GM12878 (cell line): ENCODE measurements at places on chromosomes 13 and 19. TPM values are rescaled to one million over a fixed set of nuclear protein-coding genes. Genes with fewer than 3 reads are reported as not detected.
A peak's percentile ranks its signal among the peaks of the same experiment; 100 is the strongest.

DNA sequence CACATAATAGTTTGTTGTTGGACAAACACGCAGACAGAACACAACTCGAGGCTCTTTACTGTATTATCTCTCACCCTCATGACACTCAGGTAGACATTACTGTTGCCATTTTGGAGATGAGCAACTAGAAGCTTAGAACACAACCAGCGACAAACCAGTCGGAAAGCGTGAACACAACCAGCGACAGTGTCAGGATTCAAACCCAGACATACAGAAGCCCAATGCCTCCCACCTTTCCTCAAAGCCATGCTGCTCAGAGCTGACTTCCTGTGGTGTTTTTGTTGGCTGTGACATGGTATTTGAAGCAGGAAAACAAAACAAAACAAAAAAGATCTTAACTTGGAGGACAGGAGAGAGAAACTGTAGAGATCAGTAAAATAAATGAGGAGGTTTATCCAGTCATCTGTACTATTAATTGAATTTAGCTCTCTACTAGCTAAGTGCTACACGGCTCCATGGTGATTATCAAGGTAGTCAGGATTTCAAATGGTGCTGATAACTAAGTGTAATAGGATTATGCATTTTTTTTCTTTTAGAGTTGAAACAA lies 92.1 kb downstream of the STARD13 start:
- DNase-seq = no peak

DNA sequence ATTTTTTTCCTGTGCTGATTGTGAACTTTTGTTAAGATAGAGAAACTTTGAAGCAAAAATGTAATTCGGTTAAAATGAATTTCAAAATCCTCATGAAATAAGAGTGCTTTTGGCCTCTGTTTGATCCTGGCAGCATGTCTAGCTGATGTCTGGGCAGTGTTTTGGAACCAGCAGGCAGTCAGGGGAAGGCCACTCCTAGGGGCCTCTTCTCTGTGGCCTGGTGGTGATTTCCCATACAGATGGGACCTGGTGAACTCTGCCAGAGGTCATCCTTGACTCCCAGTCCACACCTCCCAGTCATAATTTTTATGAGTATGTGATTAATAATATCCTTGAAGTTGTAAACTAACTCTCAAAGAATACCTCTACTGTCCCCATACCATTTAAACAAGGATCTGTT lies 226.6 kb downstream of the PCCA start:
- DNase-seq = no peak

- DNase-seq = no peak
Measured at GRCh38 chr19:13984875-13985741, 21.0 kb downstream of the RFX1 start.

- DNase-seq = no peak
Measured at GRCh38 chr19:49889038-49889686, 7.5 kb downstream of the IL4I1 start.

DNA sequence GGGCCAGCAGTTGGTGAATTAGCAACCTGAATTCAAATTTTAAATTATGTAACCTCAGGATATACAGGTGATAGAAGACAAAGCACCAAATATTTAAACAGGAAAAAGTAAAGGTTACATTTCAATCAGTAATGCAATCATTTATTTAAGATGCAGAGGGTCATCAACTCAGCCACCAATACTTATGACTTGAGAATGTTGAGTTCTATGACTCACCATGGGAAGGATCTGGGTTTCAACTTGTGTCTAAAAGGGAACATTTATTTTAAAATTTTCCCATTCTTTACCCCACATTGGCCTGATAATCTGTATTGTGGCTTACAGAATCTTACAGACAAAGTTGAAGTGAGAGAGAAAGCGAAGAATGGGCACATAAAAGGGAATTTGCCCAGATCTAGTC lies 418.0 kb downstream of the NDFIP2 start:
- DNase-seq = no peak

GRCh38 chr13:93227878-93228642 lies 1.5 kb downstream of the GPC6 start:
- no peak for DNase-seq

DNA sequence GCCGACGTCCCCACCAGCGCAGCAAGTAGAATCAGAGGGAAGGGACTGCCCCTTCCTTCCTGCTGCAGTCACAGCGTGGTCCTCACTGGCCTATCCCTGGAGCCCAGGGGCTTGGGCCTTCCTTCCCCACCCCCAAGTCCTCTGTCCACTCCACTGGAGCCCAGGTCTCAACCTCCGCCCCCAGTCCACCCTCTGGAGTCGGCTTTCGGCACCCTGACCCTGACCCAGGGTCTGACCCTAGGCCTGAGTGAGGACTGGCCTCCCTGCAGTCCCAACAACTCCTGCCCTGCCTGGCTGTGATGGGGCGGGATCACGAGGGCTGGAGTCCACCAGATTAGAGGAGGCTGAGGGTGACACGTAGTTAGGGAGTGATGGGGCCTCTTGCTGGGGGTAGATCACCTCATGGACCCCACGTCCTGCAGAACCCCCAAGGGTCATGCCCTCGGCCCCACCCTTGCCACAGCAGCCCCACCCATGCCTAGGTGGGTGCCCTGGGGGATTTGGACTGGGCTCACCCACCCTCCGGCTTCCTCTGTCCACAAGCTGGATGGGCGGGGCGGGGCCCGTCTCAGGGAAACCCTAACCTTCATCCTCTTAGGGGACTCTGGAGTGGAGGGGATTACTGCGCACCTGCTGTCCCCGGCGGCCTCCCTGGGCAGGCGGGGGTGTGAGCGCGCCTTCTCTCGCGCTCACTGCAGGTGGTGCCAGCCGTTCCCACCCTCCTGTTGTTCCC lies 3.8 kb downstream of the RAX2 start:
- no peak for DNase-seq

GRCh38 chr19:28171983-28172382 lies 1041.0 kb downstream of the UQCRFS1 start:
- no peak for DNase-seq

GRCh38 chr13:111361873-111362648 lies 41.6 kb downstream of the TEX29 start:
- DNase-seq = no peak

- DNase-seq = no peak
Measured at GRCh38 chr13:35871561-35871960, 259.6 kb downstream of the DCLK1 start.

GRCh38 chr19:16266586-16266942 lies 58.1 kb upstream of the KLF2 start:
- DNase-seq = no peak

- no peak for DNase-seq
Measured at GRCh38 chr13:94657167-94657566, 55.2 kb downstream of the SOX21 start.

DNA sequence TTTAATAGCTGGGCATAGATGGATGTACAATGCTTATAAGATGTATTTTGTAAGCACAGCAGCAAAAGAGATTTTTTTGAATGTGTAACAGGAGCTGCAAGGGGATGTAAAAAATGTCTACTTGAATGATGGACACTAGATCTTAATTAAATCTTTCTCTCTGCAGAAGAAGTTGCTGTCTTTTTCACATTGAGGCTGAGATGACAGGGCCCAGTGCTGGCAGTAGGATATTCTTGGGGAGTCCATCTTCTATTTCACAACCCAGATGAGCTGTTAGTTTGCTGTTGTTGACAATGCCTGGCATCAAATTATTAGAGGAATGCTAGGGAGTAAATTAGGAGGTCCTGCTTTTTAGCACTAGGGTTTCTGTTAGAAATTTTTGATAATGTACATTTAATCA lies 698.7 kb downstream of the SLITRK5 start:
- DNase-seq = no peak

DNA sequence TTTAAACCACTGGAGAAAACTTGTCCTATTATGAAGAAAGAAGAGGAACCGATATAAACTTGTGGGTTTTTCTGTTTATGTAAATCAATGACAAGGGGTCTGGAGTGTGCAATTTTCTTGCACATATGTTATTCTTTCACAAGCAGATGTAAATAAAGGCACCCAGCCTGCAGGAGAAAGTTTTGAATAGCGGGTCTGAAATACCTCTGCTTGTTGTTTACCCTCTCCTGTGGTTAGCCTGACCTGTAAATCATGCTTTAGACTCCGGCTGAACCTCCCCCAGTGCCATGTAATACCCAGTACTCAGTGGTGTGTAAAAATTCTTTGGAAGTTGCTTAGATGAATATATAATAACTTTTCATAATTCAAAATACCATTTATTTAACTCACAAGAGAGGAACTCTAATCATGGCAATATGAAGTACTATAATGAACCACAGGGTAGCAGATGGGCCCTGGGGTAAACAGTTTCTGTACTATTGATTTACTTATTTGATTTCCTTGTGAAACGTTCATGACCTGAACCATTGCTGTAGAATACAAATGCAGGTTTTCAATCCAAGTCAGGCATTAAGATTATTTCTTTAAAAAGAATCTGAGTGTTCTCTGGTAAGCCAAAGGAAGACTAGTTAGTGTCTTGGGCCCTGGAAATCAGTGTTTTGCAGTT lies 245.1 kb downstream of the LMO7 start:
- DNase-seq = no peak

GRCh38 chr13:29457299-29457698 lies 138.2 kb downstream of the SLC7A1 start:
- DNase-seq = no peak

DNA sequence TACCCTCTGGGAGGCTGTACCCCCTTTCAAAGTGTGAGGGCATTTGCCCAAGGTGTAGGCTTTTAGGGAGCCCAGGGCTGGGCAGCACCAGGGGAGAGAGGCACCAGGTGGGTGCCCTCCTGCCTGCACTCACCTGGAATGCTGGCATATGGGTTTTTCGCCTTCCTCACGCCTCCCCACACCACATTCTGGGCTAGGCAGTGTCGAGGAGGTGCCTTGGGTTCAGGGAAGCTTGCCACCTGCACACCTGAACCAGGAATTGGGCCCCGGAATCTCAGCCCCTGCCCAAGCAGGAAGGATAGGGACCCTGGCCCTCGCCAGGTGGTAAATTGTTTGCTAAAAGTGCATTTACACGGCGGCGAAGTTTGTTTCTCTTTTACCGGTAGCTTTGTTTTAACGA lies 5.1 kb upstream of the TSHZ3 start:
- DNase-seq = no peak

DNA sequence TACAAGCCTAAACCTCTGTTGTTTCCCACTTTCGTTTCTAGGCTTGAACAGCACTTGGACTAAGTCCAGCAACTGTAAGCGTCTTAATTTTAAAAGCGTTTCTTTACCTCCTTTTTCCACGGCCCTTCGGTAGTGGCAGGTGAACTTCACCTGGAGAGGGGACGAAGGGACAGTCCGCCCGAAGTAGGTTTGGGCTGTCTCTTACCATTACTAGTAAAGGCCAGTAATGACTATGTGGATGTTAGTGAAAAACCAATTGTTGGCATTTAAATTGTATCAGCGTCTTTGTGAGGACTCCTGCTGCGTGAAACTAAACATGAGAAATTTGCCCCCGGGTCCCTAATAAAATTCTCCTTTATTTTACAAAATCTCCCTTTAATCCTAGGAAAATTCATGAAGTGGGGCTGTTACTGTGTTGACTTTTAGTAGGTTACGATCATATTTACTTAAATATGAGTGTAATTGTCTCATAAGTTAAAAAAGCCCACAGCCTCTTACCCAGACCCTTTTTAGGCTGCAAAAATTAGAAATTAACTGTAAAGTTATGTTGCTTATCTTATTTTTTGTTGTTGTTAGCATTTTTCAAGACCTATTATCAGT lies 983 bp downstream of the ITM2B start:
- DNase-seq = peak; percentile 30

DNA sequence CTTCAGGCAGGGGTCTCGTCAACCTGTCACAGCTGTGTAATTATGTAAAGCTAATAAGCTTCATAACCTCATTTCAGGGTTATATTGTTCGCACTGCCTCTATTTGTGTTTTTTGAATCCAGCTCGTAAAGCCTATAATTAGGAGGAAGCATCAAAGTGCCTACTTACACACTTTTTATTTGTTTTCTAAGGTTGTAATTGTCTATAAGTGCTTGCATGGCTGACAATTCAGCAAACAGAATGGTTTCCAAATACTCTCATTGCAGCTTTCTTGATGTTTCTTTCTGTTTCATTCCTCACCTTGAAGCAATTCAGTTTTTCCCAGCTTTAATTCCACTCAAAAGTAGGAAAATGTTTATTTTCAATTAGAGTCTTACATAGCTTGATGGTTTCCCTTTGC lies 336.3 kb downstream of the HS6ST3 start:
- DNase-seq = no peak

The CAPN12 gene
- 1.7 and 1.9 TPM in 2 replicates for polyA plus RNA-seq

The EXOC3L2 gene
- not detected in 2 replicates for polyA plus RNA-seq

The NLRP5 gene
- polyA plus RNA-seq = not detected in 2 replicates

The C1QTNF9B gene
- 0.48 and 0.70 TPM in 2 replicates for polyA plus RNA-seq

The TBXA2R gene
- polyA plus RNA-seq = not detected in 2 replicates

The REEP6 gene
- polyA plus RNA-seq = 0.48 and 1.1 TPM in 2 replicates

The TMEM145 gene
- 0.21 TPM in 1 of 2 replicates, not detected in the other for polyA plus RNA-seq

The TEX101 gene
- not detected in 2 replicates for polyA plus RNA-seq

The ZNF682 gene
- not detected in 2 replicates for polyA plus RNA-seq

The CLIP3 gene
- polyA plus RNA-seq = 1.9 and 2.2 TPM in 2 replicates

The PRR20E gene
- polyA plus RNA-seq = not detected in 2 replicates
